Epithelial cell of prostate (primary cell): ENCODE measurements at places on chromosomes 7 and 10.
A peak's percentile ranks its signal among the peaks of the same experiment; 100 is the strongest.

DNA sequence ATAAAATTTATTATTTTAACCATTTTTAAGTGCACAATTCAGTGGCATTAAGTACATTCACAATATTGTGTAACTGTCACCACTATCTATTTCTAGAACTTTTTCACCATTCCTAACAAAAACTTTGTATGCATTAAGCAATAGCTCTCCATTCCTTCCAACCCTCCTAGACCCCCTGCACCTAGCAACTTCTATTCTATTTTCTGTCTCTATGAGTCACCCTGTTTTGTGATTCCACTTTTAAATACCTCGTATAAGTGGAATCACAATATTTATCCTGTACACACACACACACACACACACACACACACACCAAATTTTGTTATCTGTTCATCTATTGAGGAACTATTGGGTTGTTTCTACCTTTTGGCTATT, 89.2 kb downstream of the ARID5B start:
- no peak for DNase-seq

- no peak for DNase-seq
These were observed 150.9 kb downstream of the POLR1F start for GRCh38 chr7:19557726-19558465.

DNA sequence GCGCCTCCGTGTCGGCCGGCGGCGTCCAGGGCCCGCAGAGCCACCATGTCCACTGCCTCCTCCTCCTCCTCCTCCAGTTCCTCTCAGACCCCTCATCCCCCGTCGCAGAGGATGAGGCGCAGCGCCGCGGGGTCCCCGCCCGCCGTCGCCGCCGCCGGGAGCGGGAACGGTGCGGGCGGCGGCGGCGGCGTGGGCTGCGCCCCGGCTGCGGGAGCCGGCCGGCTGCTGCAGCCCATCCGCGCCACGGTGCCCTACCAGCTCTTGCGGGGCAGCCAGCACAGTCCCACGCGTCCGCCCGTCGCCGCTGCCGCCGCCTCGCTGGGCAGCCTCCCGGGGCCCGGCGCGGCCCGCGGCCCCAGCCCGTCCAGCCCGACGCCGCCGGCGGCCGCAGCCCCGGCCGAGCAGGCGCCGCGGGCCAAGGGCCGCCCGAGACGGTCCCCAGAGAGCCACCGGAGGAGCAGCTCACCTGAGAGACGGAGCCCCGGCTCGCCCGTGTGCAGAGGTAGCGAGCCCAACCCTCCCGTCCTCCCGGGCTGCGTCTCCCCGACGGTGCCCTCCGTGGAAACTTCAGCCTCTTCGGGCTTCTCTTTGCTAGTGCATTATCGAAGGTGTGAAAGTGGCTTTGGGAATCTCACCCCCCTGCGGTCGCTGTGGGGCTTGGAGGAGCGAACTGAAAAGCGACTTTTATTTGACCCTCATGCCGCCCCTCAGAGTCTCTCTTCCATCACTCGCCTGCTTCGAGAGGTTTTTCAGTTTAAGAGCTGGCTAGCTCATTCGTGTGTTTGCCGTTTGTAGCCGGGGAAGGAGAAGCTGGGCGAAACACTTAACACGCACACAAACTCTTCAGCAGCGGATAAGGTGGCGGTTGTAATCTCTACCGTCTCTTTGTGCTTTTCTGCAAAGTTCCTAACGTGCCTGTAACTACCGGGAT, 975 bp downstream of the GLCCI1 start:
- DNase-seq, result no peak

- DNase-seq, result no peak
These were observed 1.8 kb downstream of the HOXA10 start for GRCh38 chr7:27172315-27172774.

GRCh38 chr7:44749992-44750391, 1.3 kb downstream of the ZMIZ2 start:
- DNase-seq, result no peak

DNA sequence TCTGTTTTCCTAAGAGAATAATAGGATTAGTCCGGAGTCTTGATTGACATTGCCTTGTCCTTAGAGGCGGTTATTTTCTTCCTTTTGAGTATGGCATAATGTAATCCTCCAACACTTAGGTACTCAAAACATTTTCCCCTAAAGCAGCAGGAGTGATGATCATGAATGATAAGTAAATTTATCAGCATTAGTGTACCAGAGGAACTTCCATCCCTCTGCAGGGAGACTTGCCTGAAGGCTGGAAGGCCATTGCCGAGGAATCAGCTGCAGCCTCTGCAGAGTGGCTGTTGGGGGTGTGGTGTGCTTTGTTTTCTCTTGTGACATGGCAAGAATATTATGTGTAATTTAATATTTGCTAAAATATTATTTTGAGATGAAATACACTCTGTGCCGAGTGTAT, 56.8 kb downstream of the RAB11FIP2 start:
- DNase-seq, result no peak

DNA sequence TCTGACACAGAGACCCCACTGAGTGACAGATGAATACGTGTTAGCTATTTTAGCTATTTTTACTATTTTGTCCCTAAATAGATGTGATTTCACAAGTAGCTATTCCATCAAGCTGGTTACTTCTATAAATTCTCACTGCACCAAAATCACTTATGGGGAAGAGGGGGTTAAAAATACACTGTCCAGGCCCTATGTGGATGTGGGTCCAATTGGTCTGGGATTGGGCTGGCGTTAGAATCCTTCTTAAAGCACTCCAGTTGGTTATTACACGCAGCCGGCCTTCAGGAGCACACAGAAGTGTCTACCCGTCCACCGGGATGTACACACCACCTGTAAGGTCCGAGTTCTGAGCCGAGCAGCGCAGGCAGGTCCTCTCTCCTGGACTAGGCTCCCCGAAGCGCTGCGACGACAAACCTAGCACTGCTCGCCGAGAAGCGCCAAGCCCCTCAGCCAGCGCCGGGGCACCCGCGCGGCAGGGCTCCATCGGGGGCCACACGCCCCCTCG, 222.3 kb upstream of the MKLN1 start:
- no peak for DNase-seq

DNA sequence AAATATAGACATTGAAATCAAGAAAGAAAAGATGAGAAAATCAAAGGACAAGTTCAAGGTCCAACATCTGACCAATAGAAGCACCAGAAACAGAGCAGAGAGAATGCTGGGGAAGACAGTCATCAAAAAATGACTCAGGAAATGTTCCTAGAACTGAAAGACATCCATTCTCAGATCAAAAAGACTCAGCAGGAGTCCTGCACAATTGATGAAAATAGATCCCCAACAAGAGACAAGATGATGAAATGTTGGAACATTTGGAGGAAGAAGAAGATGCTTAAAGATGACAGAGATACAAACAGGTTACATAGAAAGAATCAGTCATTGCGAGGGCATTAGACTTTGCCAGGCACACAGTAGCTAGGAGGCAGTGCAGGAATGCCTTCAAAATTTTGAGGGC, 30.0 kb upstream of the EIF5AL1 start:
- no peak for DNase-seq

- DNase-seq, result no peak
These were observed 83.3 kb upstream of the FGL2 start for GRCh38 chr7:77282897-77283296.

DNA sequence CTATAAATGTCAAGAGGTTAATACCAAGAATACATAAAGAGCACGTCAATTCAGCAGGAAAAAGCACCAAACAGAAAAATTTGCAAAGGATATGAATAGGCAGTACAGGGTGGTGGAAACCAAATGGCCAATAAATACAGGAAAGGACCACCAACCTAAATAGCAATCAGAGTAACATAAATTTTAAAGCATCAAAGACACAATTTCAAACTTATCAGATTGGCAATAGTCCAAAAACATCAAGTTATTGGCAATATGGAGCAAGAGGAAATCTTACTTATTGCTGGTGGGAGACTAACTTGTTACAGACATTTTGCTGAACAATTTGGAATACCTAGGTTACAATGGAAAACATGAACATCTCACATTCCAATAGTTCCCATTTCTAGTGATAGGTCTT, 24.1 kb downstream of the SYPL1 start:
- no peak for DNase-seq

DNA sequence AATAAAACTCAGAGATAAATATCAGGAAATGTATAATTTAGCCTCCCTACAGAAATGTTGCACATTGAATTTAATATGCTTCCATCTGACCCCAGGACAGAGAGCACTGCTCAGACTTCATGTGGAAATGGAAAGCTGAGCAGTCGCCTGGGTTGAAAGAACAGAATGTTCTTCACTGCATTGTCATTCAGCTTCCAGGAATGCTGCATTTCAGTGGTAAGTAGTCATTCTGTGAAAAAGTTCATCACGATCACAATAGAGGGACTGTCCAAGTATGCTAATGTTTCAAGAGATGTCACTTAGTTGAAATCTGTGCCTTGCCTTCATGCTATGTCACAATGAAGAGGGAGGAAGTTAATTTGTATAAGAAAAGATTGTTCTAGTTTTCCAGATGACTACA, 147.3 kb downstream of the NRCAM start:
- no peak for DNase-seq

- no peak for DNase-seq
These were observed 760.2 kb downstream of the GRID1 start for GRCh38 chr10:85606401-85606800.

DNA sequence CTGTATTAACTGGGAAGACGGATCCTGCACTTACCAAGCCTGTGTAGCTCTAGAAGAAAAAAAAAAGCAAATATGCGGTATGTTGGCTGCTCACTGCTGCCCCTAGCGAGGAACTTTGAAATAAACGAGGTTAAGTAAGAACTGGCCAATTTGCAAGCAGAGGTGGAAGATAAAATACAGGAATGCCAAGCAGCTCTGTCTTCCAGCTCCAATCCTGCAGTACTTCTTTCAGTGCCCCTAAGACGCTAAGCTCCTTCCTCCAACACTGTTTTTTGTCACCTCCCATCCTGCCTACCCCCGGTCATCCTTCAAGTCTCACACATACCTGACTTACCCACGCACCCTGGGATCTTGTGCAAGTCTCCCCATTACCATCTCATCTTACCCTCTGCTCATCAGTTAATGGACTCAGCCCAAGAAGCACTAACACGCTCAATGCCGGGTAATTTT, 809 bp downstream of the C10orf143 start:
- peak; percentile 16 for DNase-seq

DNA sequence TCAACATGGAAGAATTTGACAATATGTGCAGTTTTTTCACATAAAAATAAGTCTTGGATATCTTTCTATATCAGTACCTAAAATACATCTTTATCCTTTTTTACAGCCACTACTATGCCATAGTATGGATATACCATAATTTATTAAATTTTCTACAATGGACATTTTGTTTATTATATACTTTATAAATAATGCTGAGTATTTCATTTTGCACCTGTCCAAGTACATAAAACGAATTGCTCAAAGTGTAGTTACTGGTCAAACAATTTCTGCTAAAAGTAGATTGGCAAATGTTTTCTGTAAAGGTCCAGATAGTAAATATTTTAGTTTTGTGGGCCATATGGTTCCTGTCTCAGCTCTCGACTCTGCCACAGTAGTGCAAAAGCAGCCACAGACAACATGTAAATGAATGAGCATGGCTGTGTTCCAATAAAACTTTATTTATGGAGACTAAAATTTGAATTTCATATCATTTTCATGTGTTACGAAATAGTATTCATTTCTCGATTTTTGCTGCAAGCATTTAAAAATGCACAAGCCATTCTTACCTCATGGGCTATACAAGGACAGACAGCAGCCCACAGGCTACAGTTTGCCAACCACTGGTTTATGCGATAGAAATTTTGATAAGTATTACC, 96.9 kb upstream of the STEAP1B start:
- DNase-seq, result no peak

DNA sequence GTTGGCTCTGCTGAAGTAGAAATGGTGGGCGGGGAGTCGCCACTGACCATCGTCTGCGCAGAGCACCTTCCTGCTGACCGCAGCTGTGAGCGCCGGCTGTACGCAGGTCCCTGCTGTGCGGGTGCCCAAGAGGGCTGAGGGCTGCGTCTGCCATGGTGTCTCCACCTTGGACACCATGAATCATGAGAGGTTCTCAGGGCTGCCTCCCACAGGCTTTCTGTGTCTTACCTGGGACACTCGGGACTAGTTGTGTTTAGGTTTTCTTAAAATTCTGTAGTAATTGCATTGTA, 44.9 kb upstream of the PRKAR1B start:
- no peak for DNase-seq

DNA sequence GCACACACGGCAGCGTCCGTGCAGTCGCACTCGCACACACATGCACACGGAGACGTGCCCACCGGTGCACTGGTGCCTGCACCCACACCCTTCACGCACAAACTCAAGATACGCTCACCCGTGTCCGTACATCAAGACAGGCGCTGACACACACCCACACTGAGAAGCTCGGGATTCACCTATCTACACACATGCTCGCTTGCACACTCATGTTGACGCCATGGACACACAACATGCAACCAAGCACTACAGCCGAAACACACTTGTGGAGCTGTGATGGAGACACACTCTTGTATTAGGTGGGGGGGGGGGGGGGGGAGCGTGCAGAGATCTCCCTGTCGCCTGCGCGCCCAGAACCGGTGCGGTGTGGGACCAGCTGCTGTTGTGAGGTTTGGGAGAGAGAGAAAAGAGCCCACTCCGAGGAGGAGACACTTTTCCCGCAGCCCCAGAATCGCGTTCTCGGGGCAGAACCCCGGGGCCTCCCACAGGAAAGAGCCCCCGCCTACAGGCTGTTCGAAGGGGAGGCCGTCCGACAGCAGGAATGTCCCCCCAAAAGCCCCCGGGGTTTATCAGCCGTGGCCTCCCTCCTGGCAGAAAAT, 605 bp upstream of the NFKB2 start:
- DNase-seq, result peak; percentile 16

DNA sequence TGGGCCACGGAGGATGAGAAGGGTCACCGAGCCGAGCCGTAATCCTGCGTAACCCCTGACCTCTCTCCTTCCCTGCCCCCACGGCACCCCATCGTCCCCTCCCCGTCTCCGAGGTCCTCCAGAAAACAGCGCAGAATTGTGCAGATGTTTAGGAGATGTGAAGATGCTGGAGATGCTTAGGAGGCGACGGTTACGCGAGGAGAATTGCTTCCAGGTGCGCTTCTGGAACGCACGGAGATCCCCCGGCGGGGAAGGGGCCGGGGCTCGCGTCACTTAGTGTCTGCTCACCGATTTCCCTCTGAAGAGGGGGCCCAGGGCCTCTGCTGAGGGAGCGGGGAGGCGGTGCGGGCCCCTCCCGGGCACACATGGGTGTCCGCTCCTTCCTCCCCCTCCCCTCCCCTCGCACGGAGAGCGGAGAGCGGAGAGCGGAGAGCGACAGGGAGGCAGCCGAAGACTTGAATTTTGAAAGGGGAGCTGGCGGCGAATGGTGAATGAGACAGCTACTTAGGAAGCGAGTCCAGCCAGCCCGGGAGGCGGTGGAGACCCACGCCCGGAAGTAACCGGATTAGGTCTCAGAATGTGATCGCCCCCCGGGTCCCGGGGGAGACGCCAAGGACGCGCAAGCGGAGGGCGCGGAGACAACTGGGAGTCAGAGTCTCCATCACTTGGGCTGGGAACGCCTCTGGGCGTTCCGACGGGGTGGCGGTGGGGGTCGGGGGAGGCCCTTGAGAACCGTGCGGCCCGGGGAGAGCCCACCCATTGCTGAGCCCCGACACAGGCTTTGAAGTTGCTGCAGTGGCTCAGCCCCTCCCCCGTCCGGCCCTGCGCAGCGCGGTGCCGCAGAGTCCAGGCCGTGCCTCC, 8.7 kb upstream of the EN2 start:
- no peak for DNase-seq
